Stimulated activated CD8-positive, alpha-beta memory T cell treated with anti-CD3 and anti-CD28 coated beads, Interleukin-12 subunit alpha, Interleukin-12 subunit beta, amount 100 ng/mL, for 1 hour (primary cell): ENCODE measurements at places on chromosomes 2 and 18.

- no peak for DNase-seq
Observed at GRCh38 chr2:236986524-236987330, 99.0 kb upstream of the COPS8 start.

- no peak for DNase-seq
Observed at GRCh38 chr2:101828257-101828656, 130.8 kb downstream of the MAP4K4 start.

DNA sequence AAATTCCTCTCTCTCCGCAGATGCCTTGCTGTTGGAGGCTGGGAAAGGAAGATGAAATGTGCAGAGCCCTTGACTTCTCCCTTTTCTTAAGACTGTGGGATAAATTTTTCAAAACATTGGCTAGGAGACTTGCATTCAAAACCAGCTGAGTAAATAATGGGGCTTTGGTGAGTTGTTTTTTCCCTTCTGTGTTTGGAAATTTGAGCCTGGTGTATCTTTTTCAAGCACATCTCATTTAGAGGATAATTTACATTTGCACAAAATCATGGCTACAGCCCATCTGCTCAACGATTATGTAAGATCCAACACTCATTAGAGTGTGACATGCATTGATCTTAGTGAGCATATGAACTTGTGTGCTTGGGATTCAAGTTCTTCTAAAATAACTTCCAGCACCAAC, 112.1 kb upstream of the ATP8B1 start:
- no peak for DNase-seq

DNA sequence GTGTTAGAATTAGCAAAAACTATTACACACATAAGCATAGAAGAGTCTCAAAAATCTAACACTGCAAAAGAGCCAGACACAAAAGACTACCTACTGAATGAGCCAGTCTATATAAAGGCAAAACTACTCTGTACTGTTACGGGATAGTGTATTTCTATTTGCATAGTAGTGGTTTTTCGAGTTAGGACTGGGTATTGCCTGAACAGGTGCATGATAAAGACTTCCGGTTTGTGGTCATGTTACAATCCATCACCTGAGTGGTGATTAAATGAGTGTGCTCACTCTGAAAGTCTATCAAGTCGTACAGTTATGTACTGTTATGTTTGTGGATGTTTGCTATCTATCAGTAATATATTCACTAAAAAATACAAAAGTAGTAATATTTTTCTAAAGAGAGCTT, 523.3 kb upstream of the SYT4 start:
- DNase-seq = no peak

DNA sequence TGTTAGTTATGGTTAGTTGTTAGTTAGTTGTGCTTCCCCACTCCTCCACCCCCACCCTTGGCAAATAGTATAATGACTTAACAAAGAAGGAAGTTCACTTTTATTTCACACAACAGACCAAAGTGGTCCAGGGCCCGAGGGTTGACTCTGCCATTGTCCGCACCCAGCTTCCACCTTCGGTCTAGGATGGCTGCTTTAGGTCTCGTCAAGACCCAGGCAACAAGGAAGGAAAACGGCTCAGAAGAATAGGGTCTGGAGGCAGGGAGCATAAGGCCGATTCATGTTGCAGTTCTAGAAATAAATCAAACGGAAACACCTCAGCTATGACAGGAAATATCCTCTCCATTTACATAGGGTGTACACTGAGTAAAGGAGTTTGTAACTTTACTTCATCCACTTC, 206.0 kb upstream of the CXCR4 start:
- DNase-seq = no peak

DNA sequence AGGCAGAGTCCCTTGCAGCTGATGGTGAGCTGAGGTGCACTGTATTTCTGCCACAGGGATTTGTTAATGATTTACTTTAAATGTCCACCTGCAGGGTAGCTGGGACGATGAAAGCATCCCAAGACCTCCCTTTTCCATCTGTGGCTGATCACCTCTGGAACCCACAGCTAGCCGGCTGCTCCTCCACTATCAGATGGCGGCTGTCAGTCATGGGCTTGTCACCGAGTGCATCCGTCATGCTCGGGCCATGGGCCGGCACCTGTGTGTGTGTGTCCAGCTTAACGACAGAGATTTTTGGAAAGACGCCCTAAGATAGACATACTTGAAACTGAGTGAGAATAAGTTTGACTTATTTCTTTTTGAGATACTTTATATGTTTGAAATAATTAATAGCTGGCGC, 235.2 kb downstream of the FAM210A start:
- DNase-seq = no peak

DNA sequence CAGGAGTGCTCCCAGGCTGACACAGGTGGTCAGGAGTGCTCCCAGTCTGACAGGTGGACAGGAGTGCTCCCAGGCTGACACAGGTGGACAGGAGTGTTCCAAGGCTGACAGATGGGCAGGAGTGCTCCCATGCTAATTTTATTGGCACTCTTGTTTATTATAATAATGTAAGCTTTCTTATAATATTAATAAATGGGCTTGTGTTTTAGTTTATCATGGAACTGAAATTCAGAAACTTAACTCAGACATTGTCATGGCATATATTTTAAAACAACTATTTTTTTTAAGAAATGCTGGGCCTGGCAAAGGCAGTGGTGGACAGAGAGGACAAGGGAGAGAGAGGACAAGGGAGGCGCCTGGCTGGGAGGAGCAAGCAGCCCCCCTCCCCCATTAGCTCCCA, 18.7 kb downstream of the ANO7 start:
- DNase-seq = no peak

DNA sequence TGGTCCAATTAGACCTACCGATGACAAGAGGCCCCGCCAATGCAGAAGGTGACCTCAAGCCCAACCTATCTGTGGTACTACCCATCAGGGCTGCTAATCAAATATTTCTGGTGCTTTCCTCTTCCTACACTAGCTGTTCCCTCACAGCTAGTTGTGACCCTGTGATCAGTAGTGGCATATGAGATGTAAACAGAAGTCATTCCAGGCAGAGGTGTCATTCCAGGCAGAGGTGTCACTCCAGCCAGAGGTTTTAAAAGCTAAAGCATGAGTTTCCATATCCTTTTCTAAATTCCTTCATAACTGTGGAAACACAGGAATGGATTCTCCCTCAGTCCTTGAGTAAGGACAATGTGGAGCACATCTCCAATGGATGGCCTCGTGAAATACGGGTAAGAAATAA, 110.9 kb upstream of the DNAJC10 start:
- DNase-seq = no peak

DNA sequence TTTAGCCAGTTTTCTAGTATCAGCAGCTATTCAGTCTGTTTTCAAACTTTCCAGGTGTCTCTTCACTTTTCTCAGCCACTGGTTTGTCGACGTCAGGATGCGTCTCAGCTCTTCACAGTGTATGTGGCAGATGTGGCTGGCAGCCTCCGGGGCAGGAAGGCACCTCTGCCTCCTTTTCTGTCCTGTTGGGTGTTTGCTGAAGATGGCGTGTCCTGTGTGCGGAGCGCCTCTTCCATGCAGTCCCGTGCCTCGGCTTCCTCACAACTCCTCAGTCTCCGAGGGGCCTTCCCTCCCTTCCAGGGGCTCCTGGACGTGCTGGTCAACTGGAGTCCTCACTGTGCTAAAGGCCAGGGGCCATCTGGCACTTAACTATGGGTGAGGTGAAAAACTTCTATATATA, 65.4 kb upstream of the PXDN start:
- no peak for DNase-seq

- no peak for DNase-seq
Observed at GRCh38 chr2:2765176-2765800, 434.2 kb upstream of the MYT1L start.

DNA sequence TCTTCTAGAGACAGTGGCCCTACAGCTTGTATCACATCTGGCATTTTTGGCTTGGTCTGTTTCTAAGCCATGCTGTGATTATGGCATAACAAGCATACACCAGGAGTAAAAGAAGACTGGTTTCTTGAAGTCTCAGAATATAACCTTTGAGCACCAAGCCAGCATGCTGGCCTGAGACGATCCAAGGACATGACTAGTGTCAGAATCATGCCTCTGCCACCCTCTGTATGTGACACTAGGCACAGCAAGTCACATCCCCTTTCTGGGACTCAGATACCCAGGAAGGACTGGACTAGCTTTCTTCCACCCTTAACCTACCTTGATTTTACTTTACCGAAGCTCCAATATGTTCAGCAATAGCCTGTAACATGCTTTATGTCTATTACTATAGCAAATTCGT, 345.5 kb downstream of the SETBP1 start:
- DNase-seq = no peak
